ENCODE measurements at places on chromosomes 16 and 17.

DNA sequence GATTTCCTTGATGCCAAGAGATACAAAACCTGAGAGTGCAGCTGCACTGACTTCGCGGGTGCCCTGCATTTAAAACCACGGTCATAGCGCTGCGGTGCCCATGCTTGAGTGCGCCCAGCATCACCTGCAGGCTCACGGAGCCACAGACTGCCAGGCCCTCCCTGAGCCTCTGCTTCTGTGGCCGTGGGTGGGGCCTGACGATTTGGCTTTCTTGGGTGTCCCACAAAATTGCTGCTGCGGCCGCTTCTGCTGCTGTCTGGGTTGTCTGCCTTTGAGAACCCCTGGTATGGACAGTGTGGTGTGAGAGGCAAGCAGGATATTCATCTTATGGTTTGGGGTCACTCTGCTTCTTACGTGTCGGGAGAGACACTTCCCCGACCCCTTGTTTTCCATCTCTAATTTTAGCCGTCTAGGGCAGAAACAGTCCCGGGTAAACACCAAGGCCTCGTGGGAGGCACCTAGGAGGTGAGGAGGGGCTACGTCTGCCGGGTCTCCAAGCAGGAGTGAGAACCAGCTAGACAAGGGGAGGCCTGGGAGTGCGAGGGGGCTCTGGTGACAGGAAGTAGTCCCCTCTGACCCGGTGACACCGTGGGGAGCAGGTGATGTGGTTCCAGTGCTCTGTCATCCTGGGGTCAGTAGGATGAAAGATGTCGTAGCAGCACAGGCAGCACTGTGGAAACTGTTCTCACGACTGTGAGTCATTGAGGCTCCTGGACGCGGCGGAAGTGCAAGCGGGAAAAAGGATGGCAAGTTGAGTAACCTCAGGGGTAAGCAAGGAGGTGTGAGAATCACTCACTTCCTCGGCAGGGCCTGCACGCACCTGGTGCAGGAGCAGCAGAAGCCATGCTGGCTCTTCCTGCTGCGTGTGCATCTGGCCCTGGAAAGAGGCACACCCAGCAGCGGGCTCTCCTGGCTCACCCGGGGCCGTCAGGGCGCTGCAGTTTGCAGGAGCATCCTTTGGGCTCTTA is 176.3 kb downstream of the RPTOR start:
- DNase-seq: peak; percentile 35

- no peak for DNase-seq
These were observed 1.3 kb downstream of the ARHGAP23 start for GRCh38 chr17:38429476-38430100.

DNA sequence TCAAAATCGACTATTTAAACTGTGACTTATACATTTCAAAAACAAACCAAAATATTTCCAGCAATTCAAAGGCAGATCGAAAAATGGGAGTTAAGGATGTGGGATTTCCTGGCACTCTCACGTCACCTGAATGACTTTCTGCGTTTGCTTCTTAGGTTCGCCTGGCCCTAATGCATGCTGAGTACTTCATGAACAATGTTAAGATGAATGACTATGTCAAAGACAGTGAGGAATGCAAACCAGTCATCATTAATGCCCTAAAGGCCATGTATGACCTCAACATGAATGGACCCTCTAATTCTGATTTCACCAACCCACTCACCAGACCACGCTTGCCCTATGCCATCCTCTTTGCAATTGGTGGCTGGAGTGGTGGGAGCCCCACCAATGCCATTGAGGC is 7.3 kb downstream of the KLHL10 start:
- DNase-seq: no peak

- no peak for DNase-seq
These were observed 249.5 kb downstream of the CA10 start for GRCh38 chr17:51908841-51909537.

- DNase-seq: no peak
These were observed 12.3 kb upstream of the UBE2I start for GRCh38 chr16:1297018-1297696.

DNA sequence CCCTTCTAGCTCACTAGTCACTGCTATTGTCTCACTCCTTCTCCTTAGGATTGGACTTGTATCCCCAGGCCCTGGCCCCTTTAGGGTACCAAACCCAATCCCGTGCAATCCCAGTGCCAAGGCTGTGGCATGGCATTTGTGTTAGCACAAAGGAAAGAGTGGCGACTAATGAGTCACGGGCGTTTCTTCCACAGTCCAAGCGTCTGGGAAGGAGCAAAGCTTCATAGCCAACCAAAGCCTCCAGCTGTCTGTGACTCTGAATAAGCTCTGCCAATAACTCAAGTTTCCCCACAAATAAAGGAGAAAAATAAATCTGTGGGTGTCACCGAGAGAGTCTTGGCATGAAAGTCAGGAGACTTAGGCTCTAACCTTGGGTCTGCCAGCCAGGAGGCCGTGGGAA is 54.6 kb upstream of the COX10 start:
- no peak for DNase-seq

- no peak for DNase-seq
These were observed 205.5 kb upstream of the MON1B start for GRCh38 chr16:76985392-76986045.

DNA sequence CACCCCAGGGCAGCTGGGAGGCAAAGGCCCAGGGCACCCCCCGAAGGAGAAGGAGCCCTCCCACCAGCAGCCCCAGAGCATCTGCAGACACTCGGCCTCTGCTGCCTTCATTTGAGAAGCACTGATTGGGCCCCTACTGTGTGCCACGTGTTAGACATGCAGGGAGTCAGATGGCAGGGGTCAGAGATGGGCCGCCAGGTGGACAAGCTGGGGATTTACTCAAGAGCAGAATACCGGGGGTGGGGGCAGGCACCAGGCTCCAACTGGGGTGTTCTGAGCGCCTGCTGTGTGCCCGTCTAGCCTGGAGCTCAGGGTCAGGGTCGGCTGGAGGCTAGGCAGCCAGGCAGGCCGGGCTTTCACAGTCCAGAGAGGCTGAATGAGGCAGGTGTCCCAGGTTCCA is 18.7 kb downstream of the TPSG1 start:
- no peak for DNase-seq

DNA sequence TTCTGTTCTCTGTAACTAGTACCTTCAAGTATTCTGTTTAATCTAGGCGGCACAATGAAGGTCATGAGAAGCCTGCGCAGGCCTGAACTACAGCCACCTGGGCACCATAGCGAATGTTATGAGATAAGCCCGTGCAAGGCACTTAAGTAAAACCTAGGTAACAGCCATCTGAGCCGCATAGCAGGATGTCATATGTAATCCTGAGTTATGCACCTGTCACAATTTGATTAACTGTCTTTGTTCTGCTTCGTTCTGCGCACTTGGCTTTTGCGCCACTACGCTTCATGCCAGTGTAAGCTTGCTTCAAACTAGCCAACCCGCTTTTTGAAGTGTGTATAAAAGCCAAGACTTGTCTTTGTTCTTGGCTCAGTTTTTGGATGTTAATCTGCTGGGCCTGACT is 449.8 kb downstream of the KCNJ18 start:
- DNase-seq: no peak

DNA sequence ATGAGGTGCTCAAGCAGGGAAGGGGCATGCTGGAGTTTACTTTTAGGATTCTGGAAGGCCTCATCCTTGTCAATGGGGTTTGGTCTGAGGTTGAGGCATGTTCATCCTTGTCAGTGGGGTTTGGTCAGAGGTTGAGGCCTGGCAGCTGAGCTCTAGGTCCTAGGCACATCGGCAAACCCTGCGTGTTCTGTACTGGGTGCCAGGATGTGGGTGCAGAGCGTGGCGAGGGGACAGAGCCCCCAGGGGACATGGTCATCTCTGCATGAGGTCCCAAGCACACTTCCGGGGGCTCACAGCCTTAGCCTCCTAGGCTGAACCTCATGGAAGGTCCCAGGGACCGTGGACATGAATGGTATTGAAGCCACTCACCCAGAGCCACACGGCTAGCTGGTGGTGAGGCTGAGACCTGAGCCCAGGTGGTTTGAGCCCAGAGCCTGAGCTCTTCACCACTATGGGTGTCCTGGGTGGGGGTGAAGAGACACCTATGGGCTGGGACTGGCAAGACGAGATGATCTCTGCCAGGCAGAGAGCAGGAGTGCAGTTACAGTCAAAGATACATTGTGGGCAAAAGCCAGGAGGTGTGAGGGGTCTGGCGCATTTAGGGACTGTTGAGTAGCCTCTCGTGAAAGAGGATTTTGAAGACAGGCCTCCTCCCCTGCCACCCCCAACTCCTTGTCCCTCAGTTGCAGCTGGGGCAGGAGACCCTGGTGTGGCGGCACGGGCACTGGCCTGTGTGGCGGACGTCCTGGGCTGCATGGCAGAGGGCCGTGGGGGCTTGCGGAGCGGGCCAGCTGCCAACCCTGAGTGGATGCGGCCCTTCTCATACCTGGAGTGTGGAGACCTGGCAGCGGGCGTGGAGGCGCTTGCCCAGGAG is 19.3 kb downstream of the FCSK start:
- no peak for DNase-seq

DNA sequence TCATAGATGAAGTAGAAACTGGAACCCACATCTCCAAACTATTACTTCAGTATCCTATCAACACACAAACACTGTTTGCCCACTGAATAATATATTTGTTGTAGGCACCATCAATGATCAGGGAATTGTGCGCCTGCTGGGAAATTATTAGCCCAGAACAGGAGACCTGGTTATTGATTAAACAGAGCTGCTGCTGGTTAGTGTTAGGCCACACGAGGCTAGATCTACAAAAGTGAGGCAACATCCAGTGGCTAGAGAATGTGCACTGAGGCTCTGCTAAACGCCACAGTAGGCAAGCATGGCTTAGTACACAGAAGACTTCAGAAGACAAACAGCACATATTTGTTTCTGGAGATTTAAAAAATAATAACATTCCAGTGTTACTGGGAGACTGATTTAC is 11.0 kb downstream of the ABHD15 start:
- no peak for DNase-seq

GRCh38 chr17:34493917-34494316 is 85.5 kb upstream of the TMEM132E start:
- DNase-seq: no peak

DNA sequence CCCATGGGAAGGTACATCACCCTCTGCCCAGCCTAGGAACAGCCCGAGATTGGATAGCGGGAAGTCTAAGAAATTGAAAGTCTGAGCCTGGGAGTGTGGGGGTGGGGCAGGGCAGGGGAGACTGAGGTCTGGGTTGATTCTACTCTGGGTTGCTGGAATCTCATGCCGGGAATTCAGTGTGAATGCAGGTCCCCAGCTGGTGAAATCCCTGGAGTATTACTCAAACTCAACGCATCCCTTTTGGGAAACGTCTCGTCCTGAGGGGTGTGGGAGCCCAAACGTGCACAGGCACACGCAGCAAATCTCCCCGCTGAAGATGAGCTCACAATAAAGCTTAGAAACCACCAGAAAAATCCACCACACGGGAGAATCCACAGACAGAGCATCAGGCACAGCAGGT is 55.4 kb downstream of the SOCS1 start:
- no peak for DNase-seq

DNA sequence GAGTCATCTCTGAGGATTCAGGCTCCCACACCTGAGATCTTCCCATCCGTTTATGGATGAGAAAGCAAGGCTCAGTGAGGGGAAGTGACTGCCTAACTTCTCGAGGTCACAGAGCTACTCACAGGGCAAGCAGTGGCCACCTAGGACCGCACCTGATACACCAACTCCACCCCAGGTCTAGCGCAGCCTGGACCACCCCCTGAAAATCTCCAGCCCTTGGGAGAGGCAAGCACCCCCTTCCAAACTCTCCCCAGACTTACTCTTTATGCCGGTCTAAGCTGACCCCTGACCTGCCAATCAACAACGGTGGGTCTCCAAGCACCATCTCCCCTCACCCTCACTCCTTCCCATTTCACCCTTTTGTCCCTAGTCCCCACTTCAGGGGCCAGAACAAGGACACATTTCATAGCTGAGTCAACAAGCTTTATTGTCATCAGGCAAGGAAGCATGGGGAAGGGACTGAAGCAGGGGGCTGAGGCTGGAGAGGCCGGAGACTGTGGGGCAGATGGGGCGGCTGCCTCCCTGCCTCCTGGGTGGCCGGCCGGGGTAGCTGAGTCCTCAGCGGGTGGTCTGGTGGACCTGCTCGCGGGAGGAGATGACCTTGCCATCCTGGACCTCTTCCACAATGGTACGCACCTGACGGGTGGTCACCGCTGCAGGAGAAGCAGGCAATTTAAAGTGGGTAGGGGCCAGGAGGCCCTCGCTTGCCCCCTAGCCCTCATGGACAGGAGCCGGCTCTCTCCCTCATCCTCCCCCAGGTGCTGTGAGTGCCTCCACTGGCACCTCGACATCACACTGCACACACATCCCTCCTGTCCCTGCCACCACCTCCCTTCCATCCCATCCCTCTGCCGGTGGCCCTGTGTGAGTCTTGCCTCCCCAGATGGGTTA is 5.1 kb downstream of the KRT17 start:
- no peak for DNase-seq

GRCh38 chr17:61489719-61490490 is 37.7 kb downstream of the TBX4 start:
- no peak for DNase-seq

GRCh38 chr16:35564889-35565288 is 2105.5 kb downstream of the TP53TG3F start:
- DNase-seq: no peak

- no peak for DNase-seq
These were observed 6.7 kb downstream of the CLEC16A start for GRCh38 chr16:10951026-10951425.

DNA sequence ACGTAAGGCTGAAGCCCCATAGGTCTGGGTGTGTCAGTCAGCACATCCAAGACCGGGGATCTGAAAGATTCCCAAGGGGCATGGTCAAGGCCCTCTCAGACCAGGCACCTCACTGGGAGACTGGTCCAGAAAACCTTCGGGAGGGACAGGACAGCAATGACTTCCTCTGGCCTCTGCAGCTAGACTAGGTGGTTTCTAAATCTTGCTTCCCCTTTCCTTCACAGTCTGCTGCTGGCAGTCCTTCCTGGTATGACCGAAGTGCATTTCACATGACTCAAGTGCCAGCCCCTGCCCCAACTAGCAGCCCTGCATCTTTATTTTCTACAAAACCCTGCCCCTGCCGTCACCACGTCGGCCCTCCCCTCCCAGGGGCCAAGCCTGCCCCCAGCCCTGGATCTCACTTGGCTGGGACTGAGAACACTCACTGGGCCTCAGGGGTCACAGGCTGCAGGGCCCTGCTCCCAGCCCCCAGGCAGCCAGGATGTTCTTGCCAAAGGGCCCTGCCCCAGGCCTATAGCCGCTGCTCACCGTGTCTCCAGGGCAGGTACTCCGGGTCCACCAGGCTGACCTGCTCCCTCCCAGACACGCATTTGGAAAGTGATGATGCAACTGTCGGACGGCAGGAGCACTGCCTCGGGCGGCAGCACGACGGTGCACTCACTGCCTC is 18.3 kb downstream of the POLR3K start:
- DNase-seq: no peak

DNA sequence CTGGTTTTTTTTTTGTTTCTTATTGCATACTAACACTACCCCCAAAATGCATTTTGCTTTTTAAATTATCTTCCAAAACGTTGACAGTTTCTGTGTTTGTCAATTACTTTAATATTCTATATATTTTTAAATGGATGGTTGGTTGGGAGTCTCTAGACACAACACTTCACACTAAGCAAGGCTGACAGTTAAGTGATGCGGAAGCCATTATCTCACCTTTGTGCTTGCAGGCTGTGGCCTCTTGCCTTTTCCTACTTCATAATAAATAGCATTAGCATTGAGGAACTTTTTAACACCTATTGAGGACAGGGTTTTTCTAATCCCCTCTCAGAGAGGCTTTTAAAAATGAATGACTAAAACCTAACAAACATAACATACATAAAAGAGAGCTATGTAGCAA is 280.8 kb upstream of the TBX2 start:
- no peak for DNase-seq

GRCh38 chr16:50263060-50263909 is 3.1 kb upstream of the ADCY7 start:
- no peak for DNase-seq

Data from stimulated activated CD4-positive, alpha-beta T cell treated with anti-CD3 and anti-CD28 coated beads, Interleukin-15, amount 100 ng/mL, for 1 hour (primary cell).